Thoracic aorta (tissue), 2 donors: ENCODE measurements at places on chromosomes 13 and 19.

DNA sequence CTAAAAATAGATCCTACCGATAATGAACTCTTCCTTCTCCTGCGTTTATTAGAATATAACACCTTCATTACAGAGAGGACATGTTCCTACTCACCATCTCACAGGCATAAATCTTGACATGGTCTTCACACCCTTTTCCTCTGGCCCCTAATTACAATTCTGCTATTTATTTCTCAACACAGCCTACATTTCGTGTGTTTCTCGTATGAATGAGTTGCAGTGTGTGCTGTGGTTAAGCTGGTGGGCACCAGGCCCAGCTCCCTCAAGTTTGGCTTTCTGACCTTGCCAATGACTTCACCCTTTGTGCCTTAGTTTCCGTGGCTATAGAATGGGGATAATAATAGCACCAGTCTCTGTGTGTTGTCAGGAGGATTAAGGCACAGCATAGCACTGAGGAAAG is 12.3 kb upstream of the KATNAL1 start:
- no peak for DNase-seq

GRCh38 chr13:61024046-61024445 is 391.6 kb downstream of the PCDH20 start:
- DNase-seq: no peak

DNA sequence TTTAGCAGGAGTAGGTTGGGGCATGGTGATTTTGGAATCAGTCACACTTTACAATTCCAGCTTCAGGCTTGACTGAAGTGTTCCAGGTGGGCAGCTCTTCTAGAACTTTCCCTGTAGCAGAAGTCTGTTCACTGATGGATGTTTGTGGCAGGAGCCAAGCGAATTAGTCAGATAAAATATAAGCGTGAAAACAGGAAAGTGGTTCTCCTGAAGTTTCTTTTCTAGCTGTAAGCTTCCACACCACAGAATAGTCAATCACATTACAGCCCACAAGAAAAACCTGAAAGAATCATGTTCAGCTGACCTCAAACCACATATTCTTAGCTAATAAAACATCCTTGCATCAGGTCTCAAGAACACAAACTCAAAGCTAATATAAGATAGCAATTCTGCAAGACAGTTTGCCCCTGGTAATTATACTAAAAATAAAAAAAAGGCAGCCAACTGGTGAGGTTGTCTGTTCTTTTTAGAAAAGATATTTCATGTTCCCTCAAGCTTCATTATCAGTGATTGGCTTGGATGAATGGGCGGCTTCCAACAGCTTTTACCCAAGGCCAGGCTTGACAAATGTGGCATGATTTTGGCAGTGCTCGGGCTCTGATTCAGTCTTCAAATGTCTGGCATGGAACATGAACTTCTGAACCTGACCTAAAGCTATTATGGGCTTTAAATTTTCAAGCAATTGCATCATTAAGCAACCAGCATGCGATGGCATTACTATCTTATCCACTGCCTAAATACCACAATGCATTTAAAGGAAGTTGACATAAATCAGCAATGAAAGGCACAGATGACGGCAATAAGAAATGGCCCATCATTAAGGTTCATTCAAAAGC is 136.8 kb downstream of the DCLK1 start:
- DNase-seq: peak; percentile 34

GRCh38 chr19:31392464-31392863 is 43.2 kb upstream of the TSHZ3 start:
- DNase-seq: no peak

GRCh38 chr19:32676895-32677359 is 1.3 kb downstream of the RGS9BP start:
- no peak for DNase-seq
